ENCODE measurements at places on chromosomes 7 and 10.

DNA sequence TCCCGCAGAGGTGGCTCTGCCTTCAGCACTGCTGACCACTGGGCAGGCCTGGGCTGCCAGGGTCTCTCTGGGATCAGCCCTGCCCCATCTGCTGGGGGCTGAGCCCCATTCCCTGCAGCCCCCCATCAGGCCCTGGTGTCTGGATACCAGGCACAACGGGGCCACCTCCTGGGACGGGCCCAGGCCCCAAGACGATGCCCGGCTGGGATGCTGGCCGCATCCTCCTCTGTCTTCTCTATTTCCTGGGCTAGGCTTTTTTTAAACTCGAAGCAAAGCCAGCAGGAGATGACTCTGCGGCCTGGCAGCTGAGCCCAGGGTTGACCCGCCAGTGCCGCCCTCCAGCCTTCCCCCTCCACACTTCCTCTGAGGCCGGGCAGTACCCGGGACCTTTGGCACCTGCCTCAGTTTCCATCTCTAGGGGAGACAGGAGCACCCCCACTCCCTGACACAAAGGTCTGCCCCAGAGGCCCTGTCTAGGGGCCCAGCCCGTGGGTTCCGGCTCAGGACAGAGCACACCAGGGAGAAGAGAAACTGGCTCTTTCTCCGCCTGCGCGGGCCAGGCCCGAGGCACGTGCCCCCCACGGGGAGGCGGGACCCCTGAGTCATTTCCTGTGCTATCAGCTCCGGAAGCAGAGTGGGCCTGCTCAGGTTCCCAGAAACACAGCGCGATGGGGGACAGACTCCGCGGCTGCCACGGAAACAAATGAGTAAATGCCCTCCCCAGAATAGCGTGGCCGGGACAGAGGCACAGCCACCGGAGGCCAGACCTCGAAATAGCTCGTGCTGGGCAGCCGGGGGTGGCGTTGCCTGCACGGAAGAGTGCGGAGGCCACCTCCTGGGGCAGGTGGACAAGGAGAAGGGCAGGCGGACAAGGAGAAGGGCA lies 84.6 kb upstream of the PDGFA start:
- peak; percentile 93 for DNase-seq

GRCh38 chr7:121262969-121263368 lies 65.8 kb upstream of the WNT16 start:
- no peak for DNase-seq

DNA sequence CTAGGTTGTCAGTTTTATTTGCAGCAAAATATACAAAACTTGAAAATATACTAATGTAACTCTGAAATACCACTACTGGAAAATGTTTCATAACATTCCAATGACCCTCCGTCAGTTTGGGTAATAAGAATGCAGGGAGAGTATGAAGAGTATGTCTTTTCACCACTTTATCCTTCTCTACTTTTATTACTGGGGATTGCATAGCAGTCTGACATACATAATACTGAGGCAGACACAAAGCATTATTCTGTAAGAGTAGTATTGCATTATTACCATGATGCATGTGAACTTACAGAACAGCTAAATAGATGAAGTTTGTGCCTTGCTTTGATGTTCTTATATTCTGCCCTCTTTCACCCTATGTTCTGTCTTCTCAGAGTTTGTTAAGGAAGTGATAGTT lies 151.8 kb upstream of the TPK1 start:
- DNase-seq, result no peak

DNA sequence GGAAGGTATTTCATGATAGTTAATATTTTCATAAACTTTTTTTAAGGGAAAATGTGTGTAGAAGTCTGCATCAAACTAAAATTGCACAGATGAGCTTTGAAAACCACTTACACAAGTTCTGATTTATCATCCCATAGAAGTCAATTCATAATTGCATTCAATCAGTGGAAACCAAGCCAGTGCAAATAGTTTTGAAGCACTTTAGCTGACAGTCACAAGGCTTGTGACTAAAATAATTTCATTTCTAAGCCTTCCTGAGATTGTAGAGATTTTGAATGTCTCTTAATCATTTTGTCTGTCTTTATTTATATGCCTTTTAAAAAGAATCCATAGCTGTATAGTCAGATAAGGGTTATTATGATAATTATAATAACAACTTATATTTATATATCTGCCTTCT lies 41.4 kb downstream of the EXOC4 start:
- DNase-seq, result no peak

DNA sequence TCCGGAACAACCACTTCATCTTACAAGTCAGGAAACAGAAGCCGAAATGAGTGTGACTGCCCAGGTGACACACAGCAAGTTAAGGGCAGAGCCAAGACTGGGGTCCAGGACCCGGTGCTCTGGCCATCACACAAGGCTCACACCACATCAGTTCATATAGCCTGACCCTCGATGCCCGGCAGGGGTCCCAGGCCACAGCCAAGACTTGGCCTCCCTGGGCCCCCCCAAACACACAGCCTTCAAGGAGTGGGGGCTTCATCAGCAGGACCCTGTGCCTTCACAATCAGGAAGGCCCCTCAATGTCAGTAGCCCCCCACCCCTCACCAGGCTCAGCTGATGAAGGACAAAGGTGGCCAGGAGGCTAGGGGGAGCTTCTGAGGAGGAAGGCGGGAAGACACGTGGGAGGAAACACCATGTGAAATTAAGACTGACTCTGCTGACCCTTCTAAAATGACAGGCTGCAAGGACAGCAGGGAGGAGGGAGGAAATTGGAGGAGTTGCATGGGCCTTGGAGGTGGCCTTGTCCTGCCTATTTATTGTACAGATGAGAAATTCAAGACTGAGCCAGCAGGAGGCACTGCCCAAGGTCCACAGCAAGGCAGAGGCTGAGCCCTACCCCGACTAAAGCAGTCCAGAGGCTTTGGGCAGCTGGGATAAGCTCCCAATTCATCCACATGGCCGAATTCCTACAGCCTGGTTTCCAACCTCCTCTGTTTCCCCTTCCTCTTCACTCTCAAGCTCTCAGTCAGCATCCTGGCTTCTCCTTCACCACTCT lies 216.1 kb upstream of the ZMIZ1 start:
- no peak for DNase-seq

GRCh38 chr10:117499248-117500105 lies 43.1 kb upstream of the EMX2 start:
- no peak for DNase-seq

DNA sequence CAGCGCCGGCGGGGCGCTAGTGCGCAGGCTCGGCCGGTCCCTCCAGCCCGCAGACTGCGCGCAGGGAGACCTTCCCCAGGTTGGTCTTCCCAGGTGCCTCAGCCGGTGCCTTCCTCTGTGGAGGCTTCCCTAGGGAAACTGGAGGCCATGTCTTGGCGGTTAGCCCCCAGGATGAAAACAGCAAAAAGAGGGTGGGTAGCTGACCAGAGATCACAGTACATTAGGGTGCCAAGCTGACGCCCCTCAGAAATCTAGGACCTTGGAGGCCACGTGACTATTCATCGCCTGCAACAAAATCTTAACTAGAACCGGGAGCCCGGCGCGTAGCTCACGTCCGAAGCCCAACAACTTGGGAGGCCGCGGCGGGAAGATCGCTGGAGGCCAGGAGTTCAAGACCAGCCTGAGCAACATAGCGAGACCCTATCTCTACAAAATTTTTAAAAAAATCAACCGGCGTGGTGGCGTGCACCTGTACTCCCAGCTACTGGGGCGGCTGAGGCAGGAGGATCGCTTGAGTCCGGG lies 327 bp upstream of the FIS1 start:
- no peak for DNase-seq

DNA sequence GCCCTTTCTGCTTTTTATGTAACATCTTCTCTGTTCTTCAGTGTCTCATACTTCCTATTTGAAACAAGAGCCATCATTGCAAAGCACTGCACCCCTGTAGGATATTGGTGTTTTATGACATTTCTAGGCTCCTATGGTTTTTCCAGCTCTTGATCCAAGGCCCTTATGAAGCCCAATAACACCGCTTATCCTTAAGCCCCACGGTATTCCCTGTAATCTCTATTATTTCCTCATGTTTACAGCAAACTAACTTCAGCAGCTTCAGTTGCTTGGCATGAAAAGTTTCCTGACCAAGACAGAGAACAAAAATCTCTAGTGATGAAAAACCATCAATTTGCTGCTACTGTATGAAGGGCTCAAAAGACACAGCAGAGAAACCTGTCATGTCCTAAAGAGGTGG lies 34.1 kb upstream of the TES start:
- DNase-seq, result no peak

- DNase-seq, result no peak
These were observed 289.9 kb upstream of the LRGUK start for GRCh38 chr7:133837224-133837623.

DNA sequence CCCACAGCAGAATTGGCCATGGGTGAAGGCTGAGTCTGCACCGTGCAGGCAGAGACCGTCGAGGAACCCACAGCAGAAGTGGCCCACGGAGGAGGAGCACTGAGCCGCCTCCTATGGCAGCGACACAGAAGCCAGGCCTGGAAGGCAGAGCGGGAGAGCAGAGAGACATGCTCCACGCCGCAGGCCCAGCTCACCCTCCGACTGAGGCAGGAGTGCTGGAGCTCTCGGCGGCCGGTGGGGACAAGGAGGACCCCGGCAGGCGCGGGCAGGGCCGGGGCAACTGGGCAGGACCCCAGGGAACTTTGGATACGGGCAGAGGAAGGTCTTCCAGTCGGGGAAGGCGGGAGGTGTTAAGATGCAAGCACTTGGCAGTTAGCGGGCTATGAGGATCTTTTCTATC lies 420.4 kb downstream of the DNAJB6 start:
- DNase-seq, result no peak

DNA sequence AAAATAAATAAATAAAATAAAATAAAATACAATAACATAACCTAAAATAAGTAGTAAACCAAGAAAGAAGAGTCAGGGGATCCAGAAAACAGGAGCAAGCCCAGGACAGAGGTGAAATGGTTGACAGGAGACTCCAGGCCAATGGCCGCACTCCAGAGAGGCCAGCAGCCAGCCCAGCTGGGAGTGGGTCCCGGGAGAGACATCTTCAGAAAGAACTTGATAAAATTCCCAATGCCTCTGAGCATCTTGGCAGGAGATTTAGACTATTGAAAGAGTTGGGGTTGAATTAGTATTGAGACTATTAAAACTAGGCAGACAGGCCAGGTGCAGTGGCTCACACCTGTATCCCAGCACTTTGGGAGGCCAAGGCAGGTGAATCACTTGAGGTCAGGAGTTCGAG lies 62.6 kb downstream of the CLIP2 start:
- DNase-seq, result no peak

GRCh38 chr10:106866244-106866845 lies 298.2 kb downstream of the SORCS1 start:
- DNase-seq, result no peak
